ENCODE measurements at places on chromosomes 12 and 14.

- H3K36me3 ChIP-seq, result no peaks in the 10 kb centered on the region
- H3K27me3 ChIP-seq, result peaks cover 3% of the 10 kb centered on the region
- no peak overlapping the region for H3K27ac ChIP-seq
- H3K4me3 ChIP-seq, result no peak overlapping the region
- DNase-seq, result no peak
- peaks cover 8% of the 10 kb centered on the region for H3K4me1 ChIP-seq
Measured at GRCh38 chr14:103072595-103073366, 11.2 kb upstream of the LBHD2 start.

DNA sequence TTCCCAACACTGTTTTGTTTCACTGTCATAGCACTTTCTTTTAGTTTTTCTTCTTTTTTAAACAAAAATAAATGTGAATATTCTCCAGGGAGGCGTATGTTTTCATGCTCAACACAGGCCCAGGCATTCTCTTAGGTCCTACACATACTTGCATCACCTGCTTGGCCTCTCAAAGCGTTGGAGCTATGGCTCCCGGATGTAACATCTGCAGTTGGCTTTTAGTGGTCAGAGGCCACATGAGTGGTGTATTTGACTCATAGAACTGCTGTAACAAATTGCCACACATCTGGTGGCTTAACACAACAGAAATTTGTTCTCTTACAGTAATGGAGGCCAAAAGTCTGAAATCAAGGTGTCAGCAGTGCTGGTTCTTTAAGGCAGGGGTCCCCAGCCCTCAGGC lies 44.6 kb upstream of the VRK1 start:
- no peaks in the 10 kb centered on the region for H3K4me1 ChIP-seq

DNA sequence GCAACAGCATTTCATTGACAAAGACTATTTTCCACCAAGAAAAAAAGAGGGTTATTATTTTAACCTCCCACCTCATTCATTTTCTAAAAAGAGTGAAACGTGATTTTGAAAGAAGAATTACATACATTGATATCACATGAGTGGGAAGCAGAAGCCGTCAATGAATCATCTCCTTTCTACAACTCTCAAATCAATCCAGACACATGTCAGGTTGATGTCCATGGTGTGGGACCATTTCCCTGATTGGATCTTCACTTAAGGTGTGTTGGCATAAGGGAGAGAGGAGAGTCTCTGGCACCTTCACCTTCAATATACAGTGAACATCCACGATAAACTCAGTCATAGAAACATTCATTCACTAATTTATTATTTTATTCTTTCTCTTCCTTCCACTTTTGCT lies 1095.1 kb downstream of the BCL11B start:
- peaks cover 77% of the 10 kb centered on the region for H3K4me1 ChIP-seq
- H3K36me3 ChIP-seq, result no peaks in the 10 kb centered on the region
- DNase-seq, result no peak
- no peak overlapping the region for H3K4me3 ChIP-seq
- no peaks in the 10 kb centered on the region for H3K27me3 ChIP-seq
- H3K27ac ChIP-seq, result peak overlapping the region; percentile 69

DNA sequence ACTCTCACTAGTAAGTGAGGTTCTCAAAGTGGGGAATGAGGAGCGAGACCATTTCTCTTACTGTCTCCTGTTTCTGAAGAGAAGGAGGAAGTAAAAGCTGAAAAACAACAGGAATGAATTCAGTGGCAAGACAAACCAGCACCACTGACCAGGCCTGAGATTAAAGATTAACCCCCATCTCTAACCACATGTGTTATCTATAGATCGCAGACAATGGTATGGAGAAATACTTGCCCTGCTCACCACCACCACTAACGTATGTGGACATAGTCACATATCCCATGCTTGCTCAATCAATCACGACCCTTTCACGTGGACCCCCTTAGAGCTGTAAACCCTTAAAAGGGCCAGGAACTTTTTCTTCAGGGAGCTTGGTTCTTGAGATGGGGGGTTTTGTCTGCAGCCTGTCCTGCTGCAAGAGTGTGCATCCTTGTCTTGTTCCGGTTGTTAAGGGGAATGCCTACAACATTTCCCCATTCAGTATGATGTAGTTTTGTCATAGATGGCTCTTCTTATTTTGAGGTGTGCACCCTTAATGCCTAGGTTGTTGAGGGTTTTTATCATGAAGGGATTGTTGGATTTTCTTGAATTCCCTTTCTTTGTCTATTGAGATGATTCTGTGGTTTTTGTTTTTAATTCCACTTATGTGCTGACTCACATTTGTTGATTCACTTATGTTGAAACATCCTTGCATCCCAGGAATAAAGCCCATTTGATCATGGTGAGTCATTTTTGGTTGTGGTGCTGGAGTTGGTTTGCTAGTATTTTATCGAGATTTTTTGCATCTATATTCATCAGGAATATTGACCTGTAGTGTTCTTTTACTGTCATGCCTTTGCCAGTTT lies 698.8 kb upstream of the LMO3 start:
- no peak overlapping the region for H3K4me3 ChIP-seq
- no peaks in the 10 kb centered on the region for H3K27me3 ChIP-seq
- H3K36me3 ChIP-seq, result no peaks in the 10 kb centered on the region
- DNase-seq, result no peak
- H3K4me1 ChIP-seq, result no peaks in the 10 kb centered on the region
- H3K27ac ChIP-seq, result no peak overlapping the region

DNA sequence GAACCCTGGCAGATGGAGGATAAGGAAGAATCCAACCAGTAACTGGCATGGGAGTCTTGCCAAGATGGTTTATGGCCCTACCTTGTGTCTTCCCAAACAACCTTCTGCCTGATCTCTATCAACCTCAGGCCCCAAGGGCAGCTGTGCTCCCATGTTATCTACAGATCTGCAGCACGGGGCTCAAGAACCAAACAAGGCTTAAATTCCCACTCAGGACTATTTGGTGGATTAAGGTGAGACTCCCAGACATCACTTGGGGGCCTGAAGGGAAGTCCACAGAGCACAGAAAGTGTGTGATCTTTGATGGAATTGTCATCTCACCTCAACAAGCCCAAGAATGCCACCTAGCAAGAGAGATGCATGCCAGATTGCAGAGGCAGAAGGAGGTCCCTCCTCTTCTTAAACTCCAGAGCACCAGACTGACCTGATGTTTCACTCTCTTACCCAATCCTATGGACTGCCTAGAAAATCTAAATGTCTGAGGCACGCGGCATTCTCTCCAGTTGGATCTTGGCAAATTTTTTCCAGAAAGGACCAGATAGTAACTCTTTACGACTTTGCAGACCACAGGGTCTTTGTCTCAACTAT lies 759.5 kb upstream of the TBX3 start:
- no peaks in the 10 kb centered on the region for H3K27me3 ChIP-seq
- no peak for DNase-seq
- no peak overlapping the region for H3K27ac ChIP-seq
- no peaks in the 10 kb centered on the region for H3K4me1 ChIP-seq
- no peaks in the 10 kb centered on the region for H3K36me3 ChIP-seq
- no peak overlapping the region for H3K4me3 ChIP-seq

GRCh38 chr12:101356794-101357193 lies 50.8 kb downstream of the ARL1 start:
- H3K36me3 ChIP-seq, result peaks cover 27% of the 10 kb centered on the region
- no peak overlapping the region for H3K27ac ChIP-seq
- no peaks in the 10 kb centered on the region for H3K27me3 ChIP-seq

DNA sequence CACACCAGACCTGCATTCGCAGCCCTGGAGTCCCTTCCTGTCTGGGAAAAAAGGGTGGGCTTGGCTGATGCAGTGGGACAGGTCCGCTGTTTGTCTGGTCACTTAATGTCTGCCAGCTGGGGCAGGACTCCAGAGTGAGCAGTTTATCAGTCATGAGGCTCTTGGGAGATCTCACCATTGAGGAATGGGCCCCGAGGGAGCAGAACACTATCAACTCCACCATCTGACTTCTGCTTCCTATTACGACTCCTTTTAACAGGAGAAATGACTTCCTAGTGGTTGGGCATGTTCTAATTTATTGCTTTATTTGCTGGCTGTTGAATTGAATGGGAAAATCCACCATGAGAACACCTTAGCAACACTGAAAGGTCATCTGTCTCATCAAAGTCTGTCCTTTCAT lies 182.5 kb upstream of the RASSF8 start:
- no peak overlapping the region for H3K27ac ChIP-seq
- H3K4me3 ChIP-seq, result no peak overlapping the region

- no peak overlapping the region for H3K4me3 ChIP-seq
- H3K27ac ChIP-seq, result no peak overlapping the region
- H3K27me3 ChIP-seq, result no peaks in the 10 kb centered on the region
- no peak for DNase-seq
- no peaks in the 10 kb centered on the region for H3K4me1 ChIP-seq
Measured at GRCh38 chr12:119692997-119693396, 25.1 kb downstream of the PRKAB1 start.

- no peak overlapping the region for H3K27ac ChIP-seq
- H3K4me1 ChIP-seq, result no peaks in the 10 kb centered on the region
- DNase-seq, result no peak
- no peaks in the 10 kb centered on the region for H3K27me3 ChIP-seq
Measured at GRCh38 chr14:61153914-61154545, 127.1 kb downstream of the TMEM30B start.

- no peak overlapping the region for H3K27ac ChIP-seq
- peaks cover 2% of the 10 kb centered on the region for H3K36me3 ChIP-seq
- no peaks in the 10 kb centered on the region for H3K4me1 ChIP-seq
- no peak for DNase-seq
- H3K27me3 ChIP-seq, result no peaks in the 10 kb centered on the region
- H3K4me3 ChIP-seq, result no peak overlapping the region
Measured at GRCh38 chr12:106831699-106832098, 57.2 kb downstream of the RIC8B start.

DNA sequence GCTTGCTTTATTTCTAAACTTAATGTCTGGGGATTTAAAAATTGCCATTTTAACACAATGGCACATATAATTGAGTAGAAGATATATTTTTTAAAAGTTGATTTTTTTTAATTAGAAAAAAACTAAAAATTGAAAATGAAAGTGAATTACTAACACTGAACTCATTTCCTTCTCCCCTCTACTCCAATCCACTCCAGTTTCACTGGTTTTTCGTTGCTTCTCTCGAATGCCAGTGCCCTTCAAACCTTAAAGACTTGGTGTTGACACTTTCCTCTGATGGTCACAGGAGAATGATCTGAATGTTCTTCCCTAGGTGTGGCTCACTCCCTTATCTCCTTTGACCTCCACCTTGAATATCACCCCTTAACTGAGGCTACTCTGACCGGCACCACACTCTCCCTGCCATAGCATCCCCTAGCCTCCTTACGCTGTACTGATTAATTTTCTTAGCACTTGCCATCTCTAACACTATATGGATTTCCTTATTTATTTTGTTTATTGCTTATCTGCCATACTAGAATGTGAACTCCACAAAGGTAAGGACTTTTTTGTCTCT lies 107.1 kb downstream of the LIN7A start:
- no peaks in the 10 kb centered on the region for H3K27me3 ChIP-seq
- H3K36me3 ChIP-seq, result no peaks in the 10 kb centered on the region
- no peak for DNase-seq
- no peak overlapping the region for H3K4me3 ChIP-seq
- H3K4me1 ChIP-seq, result no peaks in the 10 kb centered on the region

GRCh38 chr14:96082420-96083300 lies 43.5 kb downstream of the C14orf132 start:
- H3K27me3 ChIP-seq, result peaks cover 3% of the 10 kb centered on the region
- no peak overlapping the region for H3K27ac ChIP-seq
- H3K4me3 ChIP-seq, result no peak overlapping the region
- no peaks in the 10 kb centered on the region for H3K36me3 ChIP-seq
- no peak for DNase-seq

DNA sequence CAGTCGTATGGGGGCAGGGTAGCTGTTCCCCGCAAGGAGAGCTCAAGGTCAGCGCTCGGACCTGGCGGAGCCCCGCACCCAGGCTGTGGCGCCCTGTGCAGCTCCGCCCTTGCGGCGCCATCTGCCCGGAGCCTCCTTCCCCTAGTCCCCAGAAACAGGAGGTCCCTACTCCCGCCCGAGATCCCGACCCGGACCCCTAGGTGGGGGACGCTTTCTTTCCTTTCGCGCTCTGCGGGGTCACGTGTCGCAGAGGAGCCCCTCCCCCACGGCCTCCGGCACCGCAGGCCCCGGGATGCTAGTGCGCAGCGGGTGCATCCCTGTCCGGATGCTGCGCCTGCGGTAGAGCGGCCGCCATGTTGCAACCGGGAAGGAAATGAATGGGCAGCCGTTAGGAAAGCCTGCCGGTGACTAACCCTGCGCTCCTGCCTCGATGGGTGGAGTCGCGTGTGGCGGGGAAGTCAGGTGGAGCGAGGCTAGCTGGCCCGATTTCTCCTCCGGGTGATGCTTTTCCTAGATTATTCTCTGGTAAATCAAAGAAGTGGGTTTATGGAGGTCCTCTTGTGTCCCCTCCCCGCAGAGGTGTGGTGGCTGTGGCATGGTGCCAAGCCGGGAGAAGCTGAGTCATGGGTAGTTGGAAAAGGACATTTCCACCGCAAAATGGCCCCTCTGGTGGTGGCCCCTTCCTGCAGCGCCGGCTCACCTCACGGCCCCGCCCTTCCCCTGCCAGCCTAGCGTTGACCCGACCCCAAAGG lies 804 bp downstream of the GAPDH start:
- H3K4me1 ChIP-seq, result peaks cover 59% of the 10 kb centered on the region
- no peaks in the 10 kb centered on the region for H3K27me3 ChIP-seq

GRCh38 chr14:37056473-37056872 lies 115.9 kb downstream of the SLC25A21 start:
- no peaks in the 10 kb centered on the region for H3K36me3 ChIP-seq
- H3K27ac ChIP-seq, result no peak overlapping the region
- no peaks in the 10 kb centered on the region for H3K27me3 ChIP-seq
- H3K4me3 ChIP-seq, result no peak overlapping the region

DNA sequence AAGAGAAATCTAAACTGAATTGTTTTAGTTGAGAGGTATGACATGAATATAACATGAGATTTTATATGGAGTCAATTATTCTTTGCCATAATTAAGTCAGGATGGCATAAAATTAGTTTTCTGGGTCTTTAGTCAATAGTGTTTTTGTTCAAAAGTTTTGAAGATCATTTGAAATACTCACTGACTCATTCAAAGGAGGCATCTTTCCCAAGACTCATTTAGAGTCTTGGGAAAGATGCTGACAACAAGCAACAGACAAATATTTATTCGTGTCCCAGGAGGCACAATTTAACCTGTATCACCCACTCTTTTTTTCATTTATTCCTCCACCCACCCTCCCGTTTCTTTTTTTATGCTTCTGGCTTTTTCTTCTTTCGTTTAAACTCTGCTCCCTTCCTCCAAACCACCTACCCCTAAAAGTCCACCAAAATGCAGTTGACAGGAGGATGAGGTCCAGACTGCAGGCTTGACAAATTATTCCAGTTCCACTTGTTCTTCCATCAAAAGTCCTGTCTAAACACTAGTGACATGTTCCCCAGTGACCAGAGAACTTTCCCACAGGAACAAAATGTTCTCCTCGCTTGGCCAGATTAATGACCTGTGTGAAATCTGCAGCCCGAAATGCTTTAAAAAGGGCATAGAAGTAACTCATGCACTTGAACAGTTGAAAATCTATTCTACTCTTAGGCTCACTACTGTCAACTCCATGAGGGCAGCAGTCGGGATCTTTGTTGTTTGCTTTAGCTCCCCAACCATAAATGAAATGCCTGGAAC lies 43.3 kb upstream of the CSRP2 start:
- H3K36me3 ChIP-seq, result no peaks in the 10 kb centered on the region
- no peak overlapping the region for H3K4me3 ChIP-seq
- no peaks in the 10 kb centered on the region for H3K4me1 ChIP-seq
- no peak overlapping the region for H3K27ac ChIP-seq
